Fibroblast of lung (primary cell): ENCODE measurements at places on chromosomes 11 and 22.

DNA sequence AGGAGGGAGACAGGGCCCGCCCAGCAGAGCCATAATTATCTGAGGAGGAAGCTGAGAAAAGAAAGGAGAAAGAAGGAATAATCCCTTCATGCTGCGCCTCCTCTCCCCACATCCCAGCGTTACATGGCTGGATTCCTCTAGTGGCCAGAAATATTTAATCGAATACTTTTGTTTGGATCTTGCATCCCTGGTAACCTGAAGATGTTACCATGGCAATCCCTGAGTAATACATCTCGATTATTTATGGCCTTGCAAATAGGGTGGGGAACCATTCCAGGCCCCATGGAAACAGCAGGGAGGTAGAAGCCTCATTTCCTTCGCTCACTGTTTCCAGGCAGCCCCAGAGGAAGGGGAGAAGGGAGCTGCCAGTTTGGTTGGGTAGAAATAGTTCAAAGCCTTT is 357.7 kb downstream of the BUD13 start:
- no peak overlapping the region for H3K4me3 ChIP-seq
- H3K27ac ChIP-seq: no peak overlapping the region
- H3K4me1 ChIP-seq: no peaks in the 10 kb centered on the region
- peak; percentile 69 for DNase-seq
- no peaks in the 10 kb centered on the region for H3K36me3 ChIP-seq

GRCh38 chr11:94925422-94926270 is 47.7 kb downstream of the CWC15 start:
- H3K27me3 ChIP-seq: no peaks in the 10 kb centered on the region
- no peak for DNase-seq
- no peak overlapping the region for H3K4me3 ChIP-seq
- H3K4me1 ChIP-seq: peaks cover 39% of the 10 kb centered on the region

- peaks cover 2% of the 10 kb centered on the region for H3K4me1 ChIP-seq
- H3K4me3 ChIP-seq: no peak overlapping the region
- H3K27ac ChIP-seq: no peak overlapping the region
- DNase-seq: no peak
- H3K27me3 ChIP-seq: no peaks in the 10 kb centered on the region
Measured at GRCh38 chr22:49881856-49882255, 28.2 kb downstream of the ZBED4 start.

DNA sequence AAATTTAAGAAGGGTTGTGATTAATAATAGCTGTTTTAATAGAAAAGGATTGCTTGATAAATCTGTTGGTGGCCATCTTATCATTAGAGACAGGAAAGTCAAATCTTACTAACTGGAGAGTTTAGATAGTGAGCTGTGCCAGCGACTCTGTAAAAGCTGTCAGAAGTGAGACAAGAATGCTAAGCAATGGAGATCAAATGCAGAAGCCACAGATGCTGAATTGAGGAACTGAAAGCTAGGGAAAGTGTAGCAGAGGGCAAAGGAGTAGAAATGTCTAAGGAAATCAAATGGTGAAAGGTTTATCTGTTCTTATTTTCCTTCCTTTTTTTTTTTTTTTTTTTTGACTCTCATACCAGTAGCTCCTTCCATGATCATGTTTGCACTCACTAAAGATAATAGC is 13.7 kb downstream of the MS4A13 start:
- DNase-seq: no peak
- H3K27ac ChIP-seq: no peak overlapping the region
- no peak overlapping the region for H3K4me3 ChIP-seq
- no peaks in the 10 kb centered on the region for H3K4me1 ChIP-seq
- H3K27me3 ChIP-seq: no peaks in the 10 kb centered on the region

- DNase-seq: no peak
- peaks cover 35% of the 10 kb centered on the region for H3K27me3 ChIP-seq
- H3K4me1 ChIP-seq: no peaks in the 10 kb centered on the region
- H3K4me3 ChIP-seq: no peak overlapping the region
- no peaks in the 10 kb centered on the region for H3K36me3 ChIP-seq
Measured at GRCh38 chr22:43345761-43346301, 2.7 kb upstream of the SCUBE1 start.
